ENCODE measurements at places on chromosomes 7 and 10. TPM values are rescaled to one million over a fixed set of nuclear protein-coding genes. Genes with fewer than 3 reads are reported as not detected.

- no peak overlapping the region for H3K27ac ChIP-seq
- DNase-seq, result no peak
- H3K4me1 ChIP-seq, result no peaks in the 10 kb centered on the region
- no peak overlapping the region for H3K4me3 ChIP-seq
Observed at GRCh38 chr7:15658247-15658646, 28.2 kb downstream of the MEOX2 start.

DNA sequence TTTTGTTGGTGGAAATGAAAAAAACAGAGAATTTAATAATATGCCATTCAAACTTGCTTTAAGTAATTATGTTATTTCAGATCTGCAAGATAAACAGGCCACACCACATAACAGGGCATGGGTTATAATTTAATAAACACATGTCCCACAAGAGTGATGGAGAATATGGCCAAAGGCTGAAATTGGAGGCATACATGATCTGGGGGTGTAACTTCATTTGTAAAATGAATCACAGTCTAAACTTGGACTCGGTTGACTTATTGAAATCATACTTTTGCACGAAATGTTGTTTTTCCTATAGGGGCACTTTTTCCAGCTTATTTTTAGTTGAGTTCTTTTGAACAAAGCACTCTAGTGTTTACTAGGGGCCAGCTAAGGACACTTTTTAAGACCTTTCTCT lies 151.6 kb downstream of the TMEM26 start:
- no peaks in the 10 kb centered on the region for H3K36me3 ChIP-seq
- DNase-seq, result no peak
- no peaks in the 10 kb centered on the region for H3K27me3 ChIP-seq
- H3K27ac ChIP-seq, result no peak overlapping the region
- no peak overlapping the region for H3K4me3 ChIP-seq

GRCh38 chr7:80763289-80763688 lies 124.8 kb downstream of the CD36 start:
- H3K27ac ChIP-seq, result no peak overlapping the region
- H3K27me3 ChIP-seq, result no peaks in the 10 kb centered on the region
- H3K36me3 ChIP-seq, result no peaks in the 10 kb centered on the region
- DNase-seq, result no peak
- H3K4me3 ChIP-seq, result no peak overlapping the region
- no peaks in the 10 kb centered on the region for H3K4me1 ChIP-seq

GRCh38 chr10:11586170-11586569 lies 25.3 kb downstream of the USP6NL start:
- no peak overlapping the region for H3K4me3 ChIP-seq
- H3K27ac ChIP-seq, result peak overlapping the region; percentile 9
- DNase-seq, result no peak
- peaks cover 47% of the 10 kb centered on the region for H3K4me1 ChIP-seq

DNA sequence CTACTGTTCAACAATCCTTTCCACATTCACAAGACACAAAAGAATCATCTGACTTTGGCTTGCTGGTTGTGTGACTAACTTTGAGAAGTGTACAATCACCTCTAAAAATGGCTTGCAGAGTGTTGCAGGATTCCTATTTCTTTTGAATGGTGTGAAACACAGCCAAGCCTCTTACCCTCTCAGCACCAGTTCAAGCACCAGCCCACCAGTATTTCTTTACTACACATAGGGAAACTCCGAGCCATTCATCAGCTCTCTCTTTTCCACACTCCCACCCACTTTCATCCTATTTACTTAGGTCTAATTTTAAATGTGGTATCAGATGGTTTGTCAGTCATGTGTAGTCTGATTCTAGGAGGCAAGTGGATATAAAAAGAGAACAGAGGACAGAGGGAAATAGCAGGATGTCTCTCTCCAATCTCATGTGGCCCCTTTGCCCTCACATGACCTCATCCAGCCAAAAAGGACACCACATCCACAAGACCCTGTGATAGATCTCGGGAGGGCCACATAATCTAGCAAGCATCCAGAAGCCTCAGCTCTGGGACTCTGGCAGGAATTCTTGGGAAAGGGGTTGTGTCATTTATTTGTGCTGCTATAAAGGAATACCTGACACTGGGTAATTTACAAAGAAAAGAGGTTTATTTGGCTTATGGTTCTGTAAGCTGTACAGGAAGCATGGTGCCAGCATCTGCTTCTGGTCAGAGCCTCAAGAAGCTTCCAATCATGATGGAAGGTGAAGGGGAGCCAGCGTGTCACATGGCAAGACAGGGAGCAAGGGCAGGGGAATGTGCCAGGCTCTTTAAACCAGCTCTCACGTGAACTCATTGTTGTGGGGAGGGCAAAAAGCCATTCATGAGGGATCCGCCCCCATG lies 66.8 kb upstream of the NEBL start:
- no peaks in the 10 kb centered on the region for H3K27me3 ChIP-seq
- H3K36me3 ChIP-seq, result no peaks in the 10 kb centered on the region
- no peak for DNase-seq
- no peak overlapping the region for H3K4me3 ChIP-seq
- H3K27ac ChIP-seq, result no peak overlapping the region

- H3K4me1 ChIP-seq, result no peaks in the 10 kb centered on the region
- H3K27me3 ChIP-seq, result no peaks in the 10 kb centered on the region
- no peak overlapping the region for H3K27ac ChIP-seq
- no peak overlapping the region for H3K4me3 ChIP-seq
- H3K36me3 ChIP-seq, result no peaks in the 10 kb centered on the region
Observed at GRCh38 chr10:51574248-51575048, 124.9 kb downstream of the CSTF2T start.

Gene TMEM140
- 0.86 TPM for total RNA-seq

Gene MOGAT3
- not detected for total RNA-seq

Gene IGFBP3
- not detected for total RNA-seq

All from Karpas-422 (cell line).